Left colon (tissue), 2 donors: ENCODE measurements at places on chromosomes 5 and 9.

DNA sequence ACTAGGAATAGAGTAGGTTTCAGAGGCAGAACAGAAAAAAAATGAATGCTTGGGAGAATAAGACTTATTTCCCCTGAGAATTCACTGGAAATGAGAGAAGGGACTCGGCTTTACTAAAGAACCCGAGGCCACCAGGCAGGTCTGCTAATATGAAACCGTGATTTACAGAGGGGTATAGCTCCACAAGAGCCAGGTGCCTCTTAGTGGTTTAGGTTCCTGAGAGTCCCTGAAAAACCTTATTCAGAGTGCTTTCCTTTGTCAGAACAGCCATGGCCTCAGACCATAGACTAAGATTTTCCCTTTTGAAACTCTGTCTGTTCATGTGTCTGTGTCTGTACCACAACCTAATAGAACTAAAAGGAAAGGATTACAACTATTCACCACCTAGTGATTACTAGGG lies 35.9 kb upstream of the PUM3 start:
- DNase-seq, result no peak

DNA sequence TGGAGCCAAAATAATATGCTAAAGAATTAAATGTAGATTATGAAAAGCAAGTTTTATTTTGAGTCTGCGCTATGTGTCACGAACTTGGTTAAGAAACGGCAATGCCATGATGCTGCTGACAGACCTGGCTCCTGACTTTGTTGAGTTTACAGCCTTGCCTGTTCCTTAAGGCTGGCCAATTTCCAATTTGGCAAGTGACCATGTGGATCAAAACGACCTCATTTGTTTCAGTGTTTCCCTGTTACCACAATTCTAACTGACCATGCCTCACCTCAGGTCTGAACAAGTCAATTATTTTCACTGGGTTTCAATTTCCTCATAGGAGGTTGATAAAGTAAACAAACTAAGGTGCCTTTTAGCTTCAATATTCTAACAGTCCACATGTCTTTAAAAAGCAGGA lies 461.4 kb downstream of the ZNF608 start:
- no peak for DNase-seq

GRCh38 chr9:74496819-74497747 lies at the start of gene RORB:
TSS of gene RORB (plus strand) at chr9:74497335. CDS start at chr9:74497977, 642 bp downstream.
- DNase-seq, result peak; percentile 28

DNA sequence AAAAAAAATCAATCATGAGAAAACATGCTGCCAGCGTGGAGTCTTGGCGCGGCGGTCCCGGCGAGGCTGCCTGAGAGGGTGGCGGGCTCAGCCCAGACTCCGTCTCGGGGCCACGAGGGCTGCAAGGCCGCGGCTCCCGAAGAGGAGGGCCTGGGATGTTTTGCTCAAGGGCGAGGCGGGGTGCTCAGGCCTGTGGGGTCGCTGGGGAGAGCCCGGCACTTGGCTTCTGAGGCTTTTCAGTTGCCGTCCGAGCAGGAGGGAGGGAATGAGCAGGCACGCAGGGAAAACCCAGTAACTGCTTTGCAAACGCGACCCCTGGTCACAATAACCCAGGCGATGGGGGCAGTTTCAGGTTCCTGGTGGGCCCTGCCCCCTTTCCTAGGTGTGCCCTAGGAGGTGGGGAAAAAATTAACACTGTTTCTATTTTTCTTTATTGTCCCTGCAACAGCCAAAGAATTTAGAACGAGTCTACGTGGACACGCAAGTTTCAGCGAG lies 3.2 kb upstream of the IRX2 start:
- DNase-seq, result no peak

GRCh38 chr5:87579678-87580077 lies 166.9 kb upstream of the CCNH start:
- no peak for DNase-seq

- no peak for DNase-seq
Measured at GRCh38 chr5:102832445-102832844, 77.3 kb downstream of the PAM start.

GRCh38 chr9:88572684-88573083 lies 37.7 kb downstream of the NXNL2 start:
- no peak for DNase-seq

GRCh38 chr5:38341056-38341455 lies 82.7 kb downstream of the EGFLAM start:
- DNase-seq, result no peak

DNA sequence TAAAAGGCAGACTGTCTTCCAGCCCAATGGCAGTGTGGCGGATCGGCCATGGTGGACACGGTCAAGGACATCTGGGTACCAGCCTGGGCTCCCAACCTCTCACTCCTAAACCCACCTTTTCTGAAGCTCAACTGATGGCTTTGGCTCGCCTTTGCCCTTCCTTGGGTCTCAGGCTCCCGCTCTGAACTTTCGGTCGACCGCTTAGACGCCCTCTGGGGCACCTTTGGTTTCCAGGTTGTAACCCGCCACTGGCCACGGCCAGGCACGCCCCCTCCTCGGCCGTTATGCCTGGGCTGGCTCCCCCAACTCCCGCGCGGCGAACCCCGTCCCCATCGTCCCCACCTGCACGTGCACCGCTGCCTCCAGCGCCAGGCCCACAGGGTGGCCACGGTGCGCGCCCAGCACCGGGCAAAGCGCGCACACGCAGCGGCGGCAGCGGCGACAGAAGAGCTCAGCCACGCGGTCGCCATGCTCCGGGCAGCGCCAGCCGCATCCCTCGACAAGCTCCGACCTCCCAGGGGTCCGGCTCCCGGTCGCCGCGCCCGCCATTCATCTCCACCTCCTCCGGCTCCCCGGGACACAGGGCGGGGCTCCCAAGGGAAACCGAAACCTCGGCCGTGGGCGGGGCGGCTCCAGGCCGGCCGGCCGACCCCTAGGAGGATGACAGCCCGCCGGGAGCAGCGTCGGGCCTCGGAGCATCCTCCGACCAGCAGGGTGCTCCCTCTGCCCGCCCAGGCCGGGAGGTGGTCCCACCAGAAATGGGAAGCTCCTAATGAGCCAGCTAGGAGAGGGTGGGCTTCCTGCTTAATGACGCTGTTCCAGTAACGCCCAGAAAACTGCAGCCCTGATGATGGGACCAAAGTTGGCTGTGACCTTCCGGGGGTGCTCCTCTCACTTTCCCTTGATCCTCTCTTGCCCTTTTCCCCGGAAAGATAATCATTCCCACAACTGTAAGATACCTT lies at the start of gene TRIM14:
Gene TRIM14 (minus strand): TSS at position 583 of the 962 bp plus-strand sequence. CDS start 34 bp downstream, at position 549.
- DNase-seq, result peak; percentile 91

GRCh38 chr5:156120777-156121176 lies 206.2 kb upstream of the SGCD start:
- DNase-seq, result no peak

DNA sequence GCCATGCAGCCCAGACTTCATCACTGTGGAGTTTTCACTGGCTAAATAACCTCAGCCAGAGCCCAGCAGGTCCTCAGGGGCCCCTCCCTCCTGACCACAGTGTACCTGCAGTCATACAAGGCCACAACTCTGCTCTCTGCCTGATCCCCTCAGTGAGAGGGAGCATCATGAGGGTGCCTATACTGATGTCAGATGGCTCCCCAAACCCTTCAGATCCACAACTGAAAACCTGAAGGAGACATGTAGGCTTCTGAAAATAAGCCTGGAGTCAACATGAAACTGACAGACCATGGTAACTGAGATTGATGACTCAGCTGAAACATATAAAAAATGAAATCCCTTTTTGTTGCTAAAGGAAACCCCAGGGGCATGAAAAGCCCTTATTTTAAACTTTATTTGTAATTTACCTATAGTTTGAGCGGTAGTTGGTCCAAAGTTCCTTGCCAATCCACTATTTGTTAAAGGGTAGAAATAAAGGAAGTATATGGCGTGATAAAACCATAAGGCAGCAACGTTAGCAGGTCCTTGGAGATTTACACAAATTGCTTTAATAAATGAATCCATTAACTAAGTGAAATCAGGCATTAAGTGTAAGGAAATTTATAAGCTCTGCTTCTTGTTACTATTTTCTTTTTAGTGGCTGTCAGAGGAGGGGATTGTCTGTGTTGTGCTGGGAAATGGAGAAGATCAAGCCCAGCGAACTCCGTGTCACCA lies 68.3 kb downstream of the FGF1 start:
- no peak for DNase-seq

- DNase-seq, result no peak
Measured at GRCh38 chr9:76464706-76465105, 5.7 kb downstream of the GCNT1 start.

GRCh38 chr5:116013207-116013785 lies 19.0 kb upstream of the ARL14EPL start:
- DNase-seq, result no peak

- no peak for DNase-seq
Measured at GRCh38 chr9:78707080-78707479, 410.2 kb downstream of the PSAT1 start.

GRCh38 chr5:93423300-93423699 lies 157.7 kb downstream of the NR2F1-AS1 start:
- no peak for DNase-seq

DNA sequence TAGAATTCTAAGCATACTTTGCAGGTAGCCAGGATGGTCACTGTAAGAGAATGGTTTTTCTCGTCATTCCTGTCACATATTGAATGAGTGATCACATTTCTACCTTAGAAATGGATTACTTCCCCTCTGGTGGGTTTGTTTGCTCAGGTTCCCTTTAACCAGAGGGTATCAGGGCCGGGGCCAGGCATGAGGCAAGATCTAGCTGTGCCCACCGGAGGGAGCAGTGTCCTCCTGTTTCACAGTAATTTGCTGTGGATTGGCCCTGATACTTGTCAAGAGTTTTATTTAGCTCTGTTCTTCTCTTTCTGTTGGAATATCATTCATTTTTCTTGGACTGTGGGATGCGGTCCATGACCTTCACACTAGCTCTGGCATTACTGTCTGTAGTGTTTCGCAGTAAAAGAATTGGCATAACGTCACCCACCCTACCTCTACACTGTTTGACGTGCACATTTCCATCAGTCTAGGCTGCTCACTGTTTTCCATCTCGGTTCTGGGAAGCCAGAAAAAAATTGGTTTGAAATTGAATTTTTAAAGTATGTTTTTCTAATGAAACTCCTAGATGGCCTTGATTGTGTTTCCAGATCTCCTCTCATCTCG lies 42.4 kb upstream of the ZBED3 start:
- DNase-seq, result peak; percentile 10

DNA sequence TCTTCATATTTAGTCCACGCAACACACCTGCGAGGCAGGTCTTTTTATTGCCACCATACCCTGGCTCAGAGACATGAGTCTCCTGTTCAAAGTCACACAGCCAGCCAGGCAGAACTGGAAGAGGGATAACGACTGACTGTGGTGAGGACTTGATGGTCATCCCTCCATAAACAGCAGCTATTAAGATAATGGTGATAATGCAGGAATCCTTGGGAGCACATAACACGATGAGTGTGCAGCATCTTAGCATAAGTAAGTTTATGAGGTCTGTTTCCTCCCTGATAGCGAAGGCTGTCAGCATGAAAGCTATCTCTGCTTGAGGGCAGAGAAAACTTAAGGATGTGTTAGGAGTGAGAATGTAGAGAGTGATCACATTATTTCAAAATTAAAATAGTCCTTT lies 30.9 kb downstream of the KCTD16 start:
- DNase-seq, result no peak

DNA sequence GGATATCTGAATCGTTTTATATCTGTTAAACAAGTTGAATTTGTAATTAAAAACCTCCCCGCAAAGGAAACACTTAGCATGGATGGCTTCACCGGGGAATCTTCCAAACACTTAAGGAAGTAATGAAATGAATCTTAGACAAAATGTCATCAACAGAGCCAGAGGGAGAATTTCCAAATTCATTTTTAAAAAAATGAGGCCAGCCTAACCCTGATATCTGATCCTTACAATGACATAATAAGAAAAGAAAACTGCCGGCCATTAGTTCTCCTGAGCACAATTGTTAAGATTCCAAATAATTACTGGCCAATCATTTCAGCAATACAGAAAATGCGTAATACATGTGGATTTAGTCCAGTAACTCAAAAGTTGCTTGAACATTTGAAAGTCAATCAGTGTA lies 6.1 kb upstream of the KIF12 start:
- DNase-seq, result no peak

DNA sequence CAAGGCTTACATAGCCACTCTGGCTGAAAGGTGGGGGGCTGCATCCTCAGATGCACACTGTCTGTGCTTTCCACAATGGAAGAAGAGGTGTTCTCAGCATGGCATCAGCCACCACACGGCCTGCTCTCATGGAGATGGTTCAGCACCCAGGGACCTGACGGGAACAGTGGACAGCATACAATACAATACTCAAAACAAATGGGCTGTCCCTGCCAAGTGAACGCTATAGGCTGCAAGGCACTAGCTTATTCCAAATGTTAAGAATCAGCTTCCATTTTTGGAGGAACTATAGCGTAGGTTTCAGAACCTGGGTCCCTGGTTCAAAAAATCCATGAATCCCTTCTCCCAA lies 77.2 kb downstream of the ZNF608 start:
- DNase-seq, result no peak

DNA sequence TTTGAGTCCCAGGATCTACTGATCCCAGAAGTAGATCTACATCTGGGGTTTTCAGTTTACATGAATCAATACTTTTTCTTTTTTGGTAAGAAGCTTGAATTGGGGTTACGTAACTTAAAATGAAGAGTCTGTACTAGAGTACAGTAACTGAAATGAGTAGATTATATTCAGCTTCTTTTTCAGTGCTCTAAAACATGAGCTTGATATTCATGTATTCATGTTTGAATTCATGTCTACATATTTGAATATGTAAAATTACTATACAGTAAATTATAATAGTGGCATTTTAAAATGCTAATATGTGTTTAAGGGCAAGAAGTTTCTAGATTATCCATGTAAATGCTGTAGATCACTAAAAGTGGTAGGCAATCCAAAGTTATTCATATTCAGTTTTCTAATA lies 14.8 kb downstream of the POU5F2 start:
- DNase-seq, result no peak

DNA sequence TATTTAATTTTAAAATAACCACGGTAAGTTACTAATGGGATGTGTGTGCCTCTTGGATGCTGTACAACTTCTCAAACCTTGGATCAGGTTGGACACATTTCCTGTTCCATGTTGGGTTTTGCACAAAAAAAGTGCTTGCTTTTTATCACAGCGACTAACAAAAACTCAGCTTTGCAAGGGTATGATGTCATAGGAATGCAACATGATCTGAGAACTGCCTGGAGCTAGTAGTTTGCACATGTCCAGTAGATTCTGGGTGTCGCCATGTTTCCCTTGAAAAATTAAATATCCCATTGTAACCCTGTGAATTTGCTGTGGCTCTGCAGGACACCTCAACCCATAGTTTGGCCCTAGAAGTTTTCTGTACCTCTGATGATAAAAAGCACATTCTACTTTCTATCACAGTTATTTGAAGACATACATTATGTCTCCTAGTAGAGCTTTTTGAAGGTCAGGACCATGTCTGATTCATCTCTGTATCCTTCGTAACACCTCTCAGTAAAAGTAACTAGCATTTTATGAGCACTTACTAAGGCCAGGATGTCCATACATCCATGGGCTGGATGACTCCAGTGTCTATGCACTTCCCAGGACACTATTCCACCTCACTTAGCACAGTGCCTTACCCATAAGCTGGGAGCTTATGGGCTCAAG lies 11.5 kb upstream of the FRMPD1 start:
- DNase-seq, result no peak

GRCh38 chr5:40831346-40832210 lies 3.4 kb downstream of the RPL37 start:
- DNase-seq, result no peak

GRCh38 chr9:26310294-26310693 lies 582.3 kb downstream of the CAAP1 start:
- DNase-seq, result no peak
